ENCODE measurements at places on chromosomes 12 and 14.

DNA sequence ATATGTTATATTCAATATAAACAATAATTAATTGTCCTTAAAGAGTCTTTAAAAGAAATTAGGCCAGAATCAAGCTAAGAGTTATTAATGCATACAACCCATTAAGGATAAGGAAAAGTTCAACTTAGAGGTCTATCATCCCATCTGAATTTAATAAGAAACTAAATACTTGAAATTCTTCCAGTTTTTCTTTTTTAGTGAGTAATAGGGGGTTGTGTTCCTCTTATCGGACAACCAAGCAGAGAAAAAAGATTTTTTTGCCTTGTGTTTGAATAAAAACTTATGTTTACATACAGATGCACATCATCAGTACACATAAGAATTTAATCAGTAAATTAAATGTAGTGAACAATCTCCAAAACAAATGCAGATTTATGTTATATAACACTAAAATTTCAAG lies 32.5 kb downstream of the PAWR start:
- no peak for DNase-seq

GRCh38 chr12:82474798-82475184 lies 116.5 kb downstream of the METTL25 start:
- no peak for DNase-seq

- DNase-seq, result no peak
Observed at GRCh38 chr12:67592228-67593011, 56.1 kb upstream of the DYRK2 start.

GRCh38 chr12:69083689-69084088 lies 150.7 kb upstream of the CPM start:
- DNase-seq, result no peak

GRCh38 chr14:65817011-65817410 lies 404.5 kb downstream of the FUT8 start:
- no peak for DNase-seq

GRCh38 chr14:74762917-74763802 lies at the start of gene YLPM1:
Gene YLPM1, plus strand, starts transcription at chr14:74763316. Its CDS starts 174 bp downstream, at chr14:74763490.
- DNase-seq, result peak; percentile 87

DNA sequence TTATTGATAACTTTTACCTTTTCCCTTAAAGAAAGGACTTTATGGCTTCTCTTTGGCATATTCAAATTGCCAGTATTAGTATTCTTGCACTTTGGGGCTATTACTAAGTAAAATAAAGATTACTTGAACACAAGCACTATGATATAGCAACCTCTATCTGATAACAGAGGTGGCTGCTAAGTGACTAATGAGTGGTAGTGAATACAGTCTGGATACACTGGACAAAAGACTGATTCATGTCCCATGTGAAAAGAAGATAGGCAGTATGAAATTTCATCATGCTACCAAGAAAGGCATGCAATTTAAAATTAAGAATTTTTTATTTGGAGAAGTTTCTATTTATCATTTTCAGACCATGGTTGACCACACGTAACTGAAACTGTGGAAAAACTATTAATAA lies 399.9 kb downstream of the FSCB start:
- no peak for DNase-seq

DNA sequence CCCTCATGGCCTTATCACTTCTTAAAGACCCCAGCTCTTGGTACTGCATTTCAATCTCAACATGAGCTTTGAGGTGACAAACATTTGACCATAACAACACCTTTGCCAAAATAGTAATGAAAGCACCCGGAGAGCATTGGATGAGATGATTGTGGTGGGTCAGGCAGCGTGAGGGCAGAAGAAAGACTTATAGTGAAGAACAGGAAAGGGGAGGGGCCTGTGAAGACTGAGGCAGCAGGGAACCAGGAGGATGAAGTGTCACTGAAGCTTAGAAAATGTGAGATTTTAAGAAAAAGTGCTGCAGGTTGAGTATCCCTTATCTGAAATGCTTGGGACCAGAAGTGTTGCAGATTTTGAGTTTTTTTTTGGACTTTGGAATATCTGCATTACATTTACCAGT lies 86.3 kb downstream of the EMP1 start:
- no peak for DNase-seq

DNA sequence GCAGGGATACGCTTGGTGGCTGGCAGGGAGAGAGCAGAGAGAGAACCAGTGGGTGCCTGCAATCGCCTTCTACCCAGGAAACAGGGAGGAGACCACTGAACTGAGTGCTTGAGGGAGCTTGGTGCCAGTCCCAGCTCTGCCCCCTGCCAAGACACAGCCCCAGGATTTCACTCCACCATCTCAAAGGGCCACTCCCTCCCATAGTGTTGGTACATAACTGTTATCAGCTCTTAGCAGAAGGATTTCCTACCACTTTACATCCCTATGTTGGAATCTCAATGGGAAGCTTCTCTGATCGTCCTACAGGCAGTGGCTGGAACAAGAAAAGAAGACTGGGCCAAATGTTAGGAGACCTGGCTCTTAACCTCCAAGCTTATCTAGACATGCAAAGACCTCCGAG lies 157.4 kb upstream of the FOXN3 start:
- DNase-seq, result no peak

- DNase-seq, result no peak
Observed at GRCh38 chr12:27769142-27769673, 10.8 kb upstream of the KLHL42 start.

GRCh38 chr14:49997991-49998390 lies 105.1 kb downstream of the ARF6 start:
- DNase-seq, result no peak

GRCh38 chr14:72755766-72756165 lies 138.1 kb downstream of the DPF3 start:
- no peak for DNase-seq

GRCh38 chr12:92729773-92730305 lies 27.1 kb downstream of the PLEKHG7 start:
- no peak for DNase-seq

- DNase-seq, result no peak
Observed at GRCh38 chr12:88546226-88546625, 34.0 kb downstream of the KITLG start.

GRCh38 chr12:55935738-55936151 lies 4.8 kb downstream of the DGKA start:
- DNase-seq, result no peak

DNA sequence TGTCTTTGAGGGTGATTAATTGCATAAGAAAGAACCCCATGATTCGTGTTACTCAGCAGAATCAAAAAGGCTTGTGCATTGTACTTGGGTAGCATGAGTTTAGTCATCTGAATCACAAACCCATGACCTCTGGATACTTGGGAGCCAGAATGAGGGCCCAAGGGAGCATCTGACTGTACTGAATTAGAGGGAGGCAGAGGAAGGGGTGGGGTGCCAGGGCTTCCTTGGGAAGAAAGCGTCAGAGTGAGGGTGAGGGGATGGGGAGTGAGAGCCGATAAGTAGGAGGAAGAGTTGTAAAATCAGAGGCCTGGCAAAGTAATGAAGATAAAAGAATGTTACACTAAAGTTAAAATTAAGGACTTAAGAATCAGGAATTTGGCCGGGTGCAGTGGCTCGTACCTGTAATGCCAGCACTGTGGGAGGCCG lies 29.8 kb downstream of the GPRC5D start:
- no peak for DNase-seq

DNA sequence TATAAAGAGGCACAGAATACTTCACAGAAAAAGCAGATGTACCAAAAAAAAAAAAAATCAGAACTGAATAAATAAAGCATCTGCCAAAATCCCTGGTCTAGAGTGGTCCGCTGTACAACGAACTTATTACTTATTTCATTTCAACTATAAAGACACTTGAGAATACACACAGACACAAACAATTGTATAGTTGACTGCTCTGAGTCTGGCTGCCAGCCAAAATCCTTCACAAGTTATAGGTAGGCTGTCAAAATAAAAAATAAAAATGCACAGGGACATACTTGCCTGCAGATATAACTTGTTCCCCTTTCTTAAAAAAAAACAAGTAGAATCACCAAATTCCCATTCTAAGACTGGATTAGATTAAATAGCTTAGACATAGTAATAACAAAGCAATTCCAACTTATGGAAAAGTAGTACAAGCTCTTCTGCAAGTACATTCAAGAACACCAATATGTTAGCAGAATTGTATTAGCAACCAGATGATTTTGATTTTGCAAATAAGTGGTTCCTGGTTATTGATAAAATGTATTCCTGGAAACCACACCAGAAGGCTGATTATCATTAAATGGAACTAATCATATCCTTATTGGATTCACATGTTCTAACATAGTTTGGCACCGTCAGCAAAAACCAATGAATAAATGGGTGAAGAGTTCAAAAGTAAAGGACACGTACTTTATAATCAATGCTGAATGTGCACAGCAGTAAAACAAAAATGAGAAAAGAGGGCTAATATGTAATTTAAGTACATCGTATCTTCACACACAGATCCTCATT lies 248.5 kb downstream of the NELL2 start:
- DNase-seq, result no peak

DNA sequence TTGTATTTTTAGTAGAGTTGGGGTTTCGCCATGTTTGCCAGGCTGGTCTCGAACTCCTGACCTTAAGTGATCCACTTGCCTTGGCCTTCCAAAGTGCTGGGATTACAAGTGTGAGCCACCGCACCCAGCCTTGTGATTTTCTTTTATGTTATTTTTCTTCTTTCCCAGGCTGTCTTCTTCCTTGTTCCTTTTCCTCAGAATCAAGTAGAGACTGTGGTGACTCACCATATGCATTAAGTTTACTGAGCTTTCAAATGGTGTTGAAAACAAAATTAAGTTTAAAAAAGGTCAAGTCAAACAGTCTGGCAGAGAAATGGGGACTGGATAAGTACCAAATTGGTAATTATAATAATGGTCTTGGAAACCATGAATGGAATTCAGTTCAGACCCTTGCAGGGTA lies 5.7 kb downstream of the ARPC3 start:
- no peak for DNase-seq

GRCh38 chr12:27219693-27220054 lies 24.4 kb upstream of the STK38L start:
- no peak for DNase-seq

DNA sequence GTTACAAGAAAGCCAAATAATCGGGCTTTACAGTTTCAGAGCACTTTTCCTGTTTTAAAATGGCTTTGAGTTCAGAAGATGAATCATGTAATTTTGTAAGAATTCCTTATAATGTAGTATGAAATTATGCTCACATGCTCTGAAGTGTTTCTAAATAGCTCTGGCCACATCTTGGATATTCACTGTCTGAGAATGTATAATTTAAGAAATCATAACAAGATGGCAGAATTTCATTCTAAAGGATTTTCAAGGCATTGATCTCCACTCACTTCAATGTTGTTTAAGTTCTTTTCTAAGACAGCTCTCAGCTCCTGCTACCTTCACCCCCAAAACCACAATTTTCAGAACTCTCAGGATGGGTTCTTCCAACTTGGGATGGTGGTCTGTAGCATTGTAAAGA lies 180.1 kb downstream of the DACT1 start:
- no peak for DNase-seq

All from SIG-M5 (cell line).